A673 (cell line): ENCODE measurements at places on chromosomes 7 and 10. TPM values are rescaled to one million over a fixed set of nuclear protein-coding genes. Genes with fewer than 3 reads are reported as not detected.

The SLC26A4 gene
- total RNA-seq: 0.33 TPM in 1 of 2 replicates, not detected in the other

GRCh38 chr10:33476757-33477273 lies 142.3 kb upstream of the NRP1 start:
- no peak for DNase-seq
- H3K36me3 ChIP-seq: no peaks in the 10 kb centered on the region
- no peak overlapping the region for H3K27ac ChIP-seq
- H3K27me3 ChIP-seq: no peaks in the 10 kb centered on the region

DNA sequence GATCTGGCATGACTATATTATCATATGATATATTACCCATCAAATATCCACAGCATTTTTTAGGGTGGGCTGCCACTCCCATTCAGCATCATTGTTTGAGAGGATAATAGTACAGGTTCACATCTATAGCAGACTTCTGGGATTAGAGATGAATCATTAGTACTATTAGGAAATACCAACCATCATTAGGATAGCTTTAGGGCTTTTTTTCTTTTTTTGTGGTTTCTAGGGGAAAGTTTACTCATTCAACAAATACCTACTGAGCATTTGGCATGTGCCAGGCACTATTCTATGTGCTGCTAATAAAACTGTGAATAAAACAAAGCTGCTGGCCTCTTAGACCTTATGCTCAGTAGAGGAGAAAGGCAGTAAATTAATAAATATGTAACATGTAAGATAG lies 40.6 kb downstream of the NHLRC2 start:
- DNase-seq: no peak
- peaks cover 9% of the 10 kb centered on the region for H3K36me3 ChIP-seq
- H3K27me3 ChIP-seq: no peaks in the 10 kb centered on the region
- H3K4me3 ChIP-seq: no peak overlapping the region
- peaks cover 25% of the 10 kb centered on the region for H3K4me1 ChIP-seq
- H3K27ac ChIP-seq: no peak overlapping the region

- H3K27me3 ChIP-seq: no peaks in the 10 kb centered on the region
- no peak overlapping the region for H3K27ac ChIP-seq
- H3K36me3 ChIP-seq: peaks cover 9% of the 10 kb centered on the region
- DNase-seq: no peak
- H3K4me1 ChIP-seq: no peaks in the 10 kb centered on the region
- H3K4me3 ChIP-seq: no peak overlapping the region
These were observed 52.0 kb downstream of the NSUN6 start for GRCh38 chr10:18599392-18599791.
